A673 (cell line): ENCODE measurements at places on chromosomes 16 and 17. TPM values are rescaled to one million over a fixed set of nuclear protein-coding genes. Genes with fewer than 3 reads are reported as not detected.

The CISD3 gene
- total RNA-seq = 6.6 and 8.5 TPM in 2 replicates

The SPIRE2 gene
- 18.9 and 20.6 TPM in 2 replicates for total RNA-seq

The ZNF624 gene
- 9.1 and 9.2 TPM in 2 replicates for total RNA-seq

The ARHGAP44 gene
- 0.42 and 0.49 TPM in 2 replicates for total RNA-seq

The PPP1R1B gene
- total RNA-seq = 8.2 and 11.7 TPM in 2 replicates

The FBXW10 gene
- total RNA-seq = 0.17 TPM in 1 of 2 replicates, not detected in the other

The PARN gene
- 37.5 and 38.7 TPM in 2 replicates for total RNA-seq

The C16orf90 gene
- not detected in 2 replicates for total RNA-seq

The PPL gene
- 0.04 and 0.42 TPM in 2 replicates for total RNA-seq

The UNK gene
- total RNA-seq = 53.2 and 60.0 TPM in 2 replicates

The SHCBP1 gene
- 43.4 and 46.5 TPM in 2 replicates for total RNA-seq

The HBA2 gene
- 1.9 and 6.1 TPM in 2 replicates for total RNA-seq

The CD300LB gene
- not detected in 2 replicates for total RNA-seq

The LLGL1 gene
- 30.2 and 39.8 TPM in 2 replicates for total RNA-seq
